Fibroblast of the conjunctiva (primary cell): ENCODE measurements at places on chromosomes 6 and 20.

- DNase-seq: no peak
Measured at GRCh38 chr6:82951389-82951788, 114.3 kb downstream of the UBE3D start.

DNA sequence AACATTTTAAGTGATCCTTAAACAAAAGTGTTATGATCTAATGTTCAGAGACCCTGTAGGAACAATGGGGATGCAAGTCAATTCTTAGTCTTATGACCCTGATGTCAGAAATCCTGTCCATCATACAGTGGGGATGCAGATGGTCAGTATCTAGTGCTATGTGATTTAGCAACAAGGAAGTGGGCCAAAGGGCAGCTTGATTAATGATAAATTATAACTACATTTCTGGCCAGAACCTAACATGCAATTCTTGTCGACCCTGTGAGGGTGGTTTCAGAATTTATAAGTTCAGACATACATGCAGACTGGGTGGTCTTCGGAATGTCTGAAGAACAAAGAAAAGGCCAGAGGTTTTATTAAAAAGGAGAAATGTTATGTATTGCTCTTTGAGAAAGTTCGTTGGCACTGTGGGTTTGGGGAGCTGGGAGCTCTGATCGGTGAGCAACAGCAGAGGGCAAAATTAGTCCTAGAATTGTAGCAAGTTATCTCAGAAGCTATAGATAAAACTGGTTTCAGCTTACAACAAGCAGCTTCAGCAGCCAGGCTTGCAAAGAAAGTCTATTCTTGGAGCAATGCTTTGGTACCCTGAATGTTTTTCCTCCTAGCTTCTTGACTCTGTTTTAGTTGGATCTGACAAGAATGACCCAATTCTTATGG is 50.8 kb downstream of the RPF2 start:
- DNase-seq: no peak

DNA sequence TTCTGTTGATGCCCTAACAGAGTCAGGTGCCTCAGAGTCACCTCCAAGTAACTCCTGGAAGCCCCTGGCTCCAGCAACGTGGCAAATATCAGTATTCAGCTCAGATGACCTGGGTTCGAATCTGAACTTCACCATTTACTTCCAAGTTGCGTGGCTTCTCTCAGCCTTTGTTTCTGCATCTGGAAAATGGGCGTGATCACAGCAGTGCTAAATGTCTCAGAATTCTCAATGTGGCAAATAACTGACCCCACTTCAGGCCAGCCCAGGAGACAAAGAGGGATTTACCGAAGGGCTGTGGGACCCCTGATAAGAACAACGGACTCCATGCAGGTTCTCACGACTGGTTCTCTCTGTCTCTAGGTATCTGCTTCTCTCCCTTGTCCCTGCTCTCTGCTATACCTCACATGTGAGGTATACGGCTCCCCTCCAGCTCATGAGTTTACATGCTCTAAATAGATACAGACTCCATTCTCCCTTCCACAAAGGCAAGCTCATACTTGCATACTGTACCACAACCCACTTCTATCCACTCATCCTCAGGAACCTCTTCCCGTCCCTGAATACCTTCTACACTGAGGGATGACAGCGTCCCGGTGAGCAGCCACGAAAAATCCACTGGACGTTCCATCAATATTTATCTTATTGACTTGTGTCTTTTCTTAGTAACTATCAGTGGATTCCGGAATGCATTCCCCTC is 84.1 kb downstream of the SNX5 start:
- no peak for DNase-seq

GRCh38 chr6:11386323-11386722 is 151.2 kb upstream of the TMEM170B start:
- DNase-seq: no peak

- peak; percentile 45 for DNase-seq
Measured at GRCh38 chr6:30325873-30326525, 728 bp upstream of the TRIM39 start.

DNA sequence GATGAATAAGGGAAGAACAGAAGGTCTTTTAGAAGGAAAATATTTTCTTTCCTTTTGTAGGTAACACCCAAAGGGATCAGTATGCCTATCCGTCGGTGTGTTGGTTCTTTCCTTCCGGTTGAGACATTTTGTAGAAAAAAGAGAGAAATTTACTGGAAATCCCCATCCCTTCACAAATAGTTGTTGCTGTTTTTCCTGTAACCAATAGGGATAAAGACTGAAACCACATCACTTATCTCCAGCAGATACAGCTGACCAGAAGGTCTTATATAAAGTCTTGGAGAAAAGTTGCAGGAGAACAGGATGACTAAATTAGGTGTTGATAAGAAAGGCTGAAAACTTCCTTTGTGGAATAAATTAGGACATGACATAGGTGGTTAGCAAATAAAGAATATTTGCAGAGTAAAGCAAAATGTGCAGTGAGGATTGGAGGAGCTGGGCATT is 14.8 kb upstream of the HLA-DRB1 start:
- no peak for DNase-seq
